ENCODE measurements at places on chromosomes 2 and 18.

DNA sequence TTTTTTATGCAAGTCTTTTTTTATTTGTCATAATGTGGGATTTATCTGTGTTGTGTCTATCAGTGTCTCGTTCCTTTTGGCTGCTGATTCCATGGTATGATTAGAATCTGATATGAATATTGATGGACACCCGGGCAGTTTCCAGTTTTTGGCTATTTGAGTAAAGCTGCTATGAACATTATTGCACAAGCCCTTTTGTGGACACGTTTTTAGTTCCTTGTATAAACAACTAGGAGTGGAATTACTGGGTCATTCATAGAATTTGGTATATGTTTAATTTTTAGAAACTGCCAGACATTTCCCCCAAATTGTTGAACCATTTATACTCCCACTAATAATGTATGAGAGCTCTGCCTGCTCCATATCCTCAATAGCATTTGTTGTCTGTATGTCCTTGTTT is 26.6 kb downstream of the HK2 start:
- no peak for DNase-seq

- no peak for DNase-seq
Measured at GRCh38 chr2:6992794-6993228, 75.6 kb downstream of the RNF144A start.

GRCh38 chr2:223868005-223868404 is 30.6 kb upstream of the AP1S3 start:
- no peak for DNase-seq

DNA sequence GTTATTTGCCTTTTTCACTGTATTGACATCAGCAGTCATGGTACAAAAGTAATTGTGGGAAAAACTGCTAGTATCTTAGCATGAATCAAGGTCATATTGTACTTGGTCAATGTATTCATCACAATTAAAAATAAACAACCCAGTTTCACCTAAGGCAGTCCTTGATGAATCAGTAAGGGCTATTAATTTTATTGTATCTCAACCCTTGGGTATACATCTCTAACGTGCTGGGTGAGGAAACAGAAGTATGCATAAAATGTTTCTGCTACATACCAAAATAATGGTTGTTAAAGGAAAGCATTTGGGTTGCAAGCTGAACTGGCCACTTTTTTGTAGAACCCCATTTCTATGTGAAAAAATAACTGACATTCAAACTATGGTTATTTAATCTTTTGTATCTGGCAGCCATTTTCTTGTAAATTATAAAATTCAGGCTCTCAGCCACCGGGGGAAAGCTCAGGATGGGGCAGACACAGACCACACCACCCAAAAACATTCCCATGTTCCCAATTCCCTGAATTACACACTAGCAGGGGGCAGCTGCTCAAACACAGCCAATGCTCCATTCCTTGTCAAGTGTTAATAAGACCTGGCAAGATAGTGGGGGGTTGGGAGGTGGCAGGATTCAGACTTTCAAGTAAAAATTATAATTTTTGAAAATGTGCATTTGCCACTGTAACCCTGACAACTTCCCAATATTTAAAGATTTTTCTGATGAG is 49.3 kb downstream of the OLA1 start:
- no peak for DNase-seq

DNA sequence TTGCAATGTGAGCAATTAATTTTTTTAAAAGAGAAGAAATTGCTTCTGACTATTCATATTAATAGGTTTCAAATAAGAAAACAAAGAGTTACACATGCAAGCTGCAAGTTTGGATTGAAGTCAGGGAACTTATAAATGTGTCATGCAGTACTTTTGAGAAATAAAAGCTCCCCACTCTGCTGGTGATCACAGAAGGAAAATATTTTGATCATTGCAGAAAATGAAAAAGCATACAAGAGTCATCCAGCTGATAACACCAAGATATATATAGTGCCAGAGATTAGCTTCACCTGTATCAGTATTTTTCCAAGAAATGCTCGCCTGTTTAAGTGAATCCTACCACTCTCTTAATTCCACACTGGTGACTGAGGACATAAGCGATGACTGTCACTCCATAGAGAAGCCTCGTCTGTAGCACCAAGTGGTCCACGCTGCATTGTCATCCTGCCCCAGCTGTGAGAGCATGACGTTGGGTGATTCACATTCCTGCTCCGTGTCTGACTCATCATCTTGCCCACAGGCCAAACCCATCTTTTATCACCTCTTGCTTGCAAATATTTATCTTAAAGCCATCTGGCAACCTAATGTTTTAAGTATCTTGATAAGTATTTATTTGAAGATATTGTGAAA is 178.0 kb downstream of the ASXL3 start:
- no peak for DNase-seq

DNA sequence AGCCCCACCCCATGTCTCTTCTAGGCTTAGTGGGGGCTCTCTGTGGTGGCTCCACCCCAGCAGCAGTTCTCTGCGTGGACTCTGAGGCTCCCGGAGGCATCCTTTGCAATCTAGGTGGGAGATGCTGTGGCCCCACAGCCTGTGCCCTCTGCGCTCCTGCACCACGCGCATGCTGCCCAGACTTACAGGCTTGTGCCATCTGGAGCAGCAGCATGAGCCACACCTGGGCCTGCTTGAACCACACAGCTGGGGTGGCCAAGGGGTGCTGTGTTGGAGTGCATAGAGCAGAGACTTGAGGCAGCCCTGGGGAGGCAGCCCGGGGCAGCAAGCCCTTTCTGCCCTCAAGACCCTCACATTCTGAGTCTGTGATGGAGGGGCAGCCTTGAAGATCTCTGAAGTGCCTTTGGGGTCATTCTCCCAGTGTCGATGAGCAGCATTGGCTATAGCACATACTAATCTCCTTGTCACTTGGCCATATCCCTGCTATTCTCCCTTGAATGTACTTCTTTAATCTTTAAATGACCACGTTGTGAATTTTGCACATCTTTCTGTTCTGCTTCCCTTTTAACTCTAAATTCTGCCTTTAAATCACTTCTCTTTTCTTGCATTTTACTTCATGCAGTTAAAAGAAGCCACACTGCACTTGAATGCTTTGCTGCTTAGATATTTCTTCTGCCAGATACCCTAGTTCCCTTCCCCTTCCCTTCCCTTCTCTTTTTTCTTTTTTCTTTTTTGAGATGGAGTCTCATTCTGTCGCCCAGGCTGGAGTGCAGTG is 62.4 kb downstream of the NCAPH start:
- DNase-seq = no peak
